Small intestine (tissue), 16 donors: ENCODE measurements at places on chromosomes 2 and 18.

DNA sequence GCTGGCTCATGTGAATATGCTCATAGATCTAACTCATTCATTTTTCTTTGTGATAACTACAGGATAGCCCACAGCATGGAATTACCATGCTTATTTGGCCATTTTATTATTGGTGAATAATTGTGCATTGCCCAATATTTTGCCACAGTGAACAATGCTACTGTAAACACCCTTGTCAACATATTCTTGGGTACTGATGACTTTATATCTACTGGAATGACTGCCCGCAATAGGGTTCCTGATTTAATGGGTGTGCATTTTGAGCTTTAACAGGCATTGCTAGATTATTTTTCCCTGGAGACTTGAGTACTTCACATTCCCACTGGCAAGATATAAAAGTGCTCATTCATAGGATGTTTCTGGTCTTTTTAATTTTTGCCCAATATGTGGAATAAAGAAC lies 42.7 kb upstream of the EVA1A start:
- no peak for DNase-seq

DNA sequence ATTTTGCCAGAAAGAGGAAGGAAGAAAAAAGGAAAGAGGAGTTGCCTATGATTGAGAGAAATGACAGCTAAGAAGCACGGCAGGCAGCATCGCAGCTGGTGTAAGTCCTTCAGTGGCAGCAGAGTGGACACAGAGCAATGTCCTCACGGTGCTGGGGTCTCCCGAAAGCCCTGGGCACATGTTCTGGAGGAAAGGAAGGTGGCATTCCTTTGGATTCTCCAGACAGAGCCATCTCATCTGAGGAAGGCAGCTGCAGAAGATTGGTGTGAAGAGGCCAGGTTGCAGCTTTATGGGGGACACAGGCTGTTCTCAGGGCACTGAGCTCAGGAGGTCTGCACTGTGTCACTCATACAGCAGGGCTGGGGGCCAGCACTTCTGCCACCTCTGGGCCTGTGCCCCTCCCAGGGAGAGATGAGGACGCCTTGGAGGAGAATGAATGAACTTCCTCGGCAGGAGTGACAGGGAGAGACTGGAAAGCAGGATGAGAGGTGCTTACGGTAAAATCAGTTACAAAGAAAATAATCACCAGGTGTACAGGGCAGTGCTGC lies 252.0 kb upstream of the MYT1L start:
- DNase-seq = no peak

GRCh38 chr2:68837861-68838341 lies 33.3 kb downstream of the BMP10 start:
- DNase-seq = no peak

DNA sequence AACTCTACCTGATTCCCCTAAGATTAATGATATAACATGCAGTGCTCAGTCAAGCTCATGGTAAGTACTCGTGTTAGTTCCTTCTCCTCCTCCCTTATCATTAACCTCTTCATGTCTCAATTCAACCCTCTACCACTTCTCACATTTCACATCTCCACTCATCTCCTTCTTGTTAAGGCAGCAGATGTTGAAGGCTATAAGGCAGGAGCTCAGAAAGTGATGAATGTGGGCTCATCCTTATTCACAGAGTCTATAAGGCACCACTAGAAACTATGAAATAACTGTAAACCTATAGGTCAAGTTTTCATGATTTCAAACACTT lies 56.0 kb downstream of the CLHC1 start:
- no peak for DNase-seq

DNA sequence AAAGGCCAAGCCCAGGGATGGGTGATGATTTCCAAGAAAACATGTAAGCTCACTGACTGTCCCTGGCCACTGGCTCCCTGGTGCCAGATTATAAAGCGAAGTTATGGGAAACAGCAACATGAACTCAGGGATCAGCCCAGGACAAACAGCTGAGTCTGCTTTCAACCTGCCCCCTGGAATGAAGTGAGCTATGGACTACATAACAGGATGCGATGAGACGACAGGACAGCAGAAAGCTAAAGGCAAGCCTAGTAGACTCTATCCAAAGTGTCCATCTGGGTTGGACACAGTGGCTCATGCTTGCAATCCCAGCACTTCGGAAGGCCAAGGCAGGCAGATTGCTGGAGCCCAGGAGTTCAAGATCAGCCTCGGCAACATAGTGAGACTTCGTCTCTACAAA lies 16.6 kb upstream of the KCMF1 start:
- no peak for DNase-seq
